ENCODE measurements at places on chromosomes 2 and 18. TPM values are rescaled to one million over a fixed set of nuclear protein-coding genes. Genes with fewer than 3 reads are reported as not detected.

Gene RRM2
- total RNA-seq: 0.22 TPM

Gene DSG1
- total RNA-seq: not detected

Gene LOXL3
- 8.2 TPM for total RNA-seq

Gene ELOA2
- not detected for total RNA-seq
